Cardiac septum (tissue), 1 donor: ENCODE measurements at places on chromosomes 1 and 21. TPM values are rescaled to one million over a fixed set of nuclear protein-coding genes. Genes with fewer than 3 reads are reported as not detected.

- DNase-seq = no peak
Measured at GRCh38 chr21:42724226-42724920, 71.0 kb downstream of the PDE9A start.

- no peak for DNase-seq
Measured at GRCh38 chr1:180785887-180786286, 126.8 kb upstream of the KIAA1614 start.

GRCh38 chr1:201726700-201727099 is 102.3 kb upstream of the IPO9 start:
- no peak for DNase-seq

GRCh38 chr1:198212675-198213074 is 55.9 kb downstream of the NEK7 start:
- no peak for DNase-seq

- DNase-seq = no peak
Measured at GRCh38 chr1:194174528-194174927, 988.1 kb upstream of the B3GALT2 start.

GRCh38 chr1:150970808-150971582 is 3.6 kb downstream of the CERS2 start:
- DNase-seq = peak; percentile 83

GRCh38 chr21:40505681-40506080 is 341.3 kb downstream of the DSCAM start:
- no peak for DNase-seq

GRCh38 chr1:44250068-44250781 is 37.0 kb downstream of the DMAP1 start:
- peak; percentile 83 for DNase-seq

DNA sequence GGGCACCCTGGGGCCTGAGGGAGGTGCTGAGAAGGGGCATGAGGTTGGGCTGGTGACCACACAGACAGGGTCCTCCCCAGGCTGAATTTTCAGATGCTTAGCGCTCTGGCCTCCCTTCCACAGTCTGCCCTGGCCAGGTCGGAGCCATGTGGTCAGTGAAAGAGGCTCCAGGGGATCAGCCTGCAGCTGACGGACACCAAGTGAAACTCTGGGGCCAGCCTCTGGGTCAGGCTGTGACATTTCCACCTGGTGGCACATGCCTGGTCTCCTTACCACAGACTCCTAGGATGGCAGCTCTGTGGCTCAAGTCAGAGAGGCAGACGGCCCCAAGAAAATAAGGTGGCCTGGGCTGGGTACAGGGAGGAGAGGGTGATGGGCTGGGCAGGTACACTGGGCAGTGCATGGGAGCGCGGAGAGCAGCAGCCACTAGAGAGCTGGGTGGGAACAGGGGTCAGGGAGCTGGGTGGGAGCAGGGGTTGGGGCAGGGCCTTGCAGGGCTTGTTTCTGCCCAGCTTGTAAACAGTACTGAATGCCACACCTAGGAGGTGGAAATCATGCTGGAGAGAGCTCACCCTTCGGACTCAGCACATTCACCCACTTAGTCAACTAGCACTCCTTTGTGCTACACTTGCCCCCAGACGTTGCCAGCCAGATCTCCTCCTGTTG is 20.7 kb upstream of the ADARB1 start:
- DNase-seq = peak; percentile 38

GRCh38 chr1:65764052-65764451 is 28.6 kb upstream of the PDE4B start:
- no peak for DNase-seq

- no peak for DNase-seq
Measured at GRCh38 chr1:202564958-202565495, 145.2 kb downstream of the SYT2 start.

DNA sequence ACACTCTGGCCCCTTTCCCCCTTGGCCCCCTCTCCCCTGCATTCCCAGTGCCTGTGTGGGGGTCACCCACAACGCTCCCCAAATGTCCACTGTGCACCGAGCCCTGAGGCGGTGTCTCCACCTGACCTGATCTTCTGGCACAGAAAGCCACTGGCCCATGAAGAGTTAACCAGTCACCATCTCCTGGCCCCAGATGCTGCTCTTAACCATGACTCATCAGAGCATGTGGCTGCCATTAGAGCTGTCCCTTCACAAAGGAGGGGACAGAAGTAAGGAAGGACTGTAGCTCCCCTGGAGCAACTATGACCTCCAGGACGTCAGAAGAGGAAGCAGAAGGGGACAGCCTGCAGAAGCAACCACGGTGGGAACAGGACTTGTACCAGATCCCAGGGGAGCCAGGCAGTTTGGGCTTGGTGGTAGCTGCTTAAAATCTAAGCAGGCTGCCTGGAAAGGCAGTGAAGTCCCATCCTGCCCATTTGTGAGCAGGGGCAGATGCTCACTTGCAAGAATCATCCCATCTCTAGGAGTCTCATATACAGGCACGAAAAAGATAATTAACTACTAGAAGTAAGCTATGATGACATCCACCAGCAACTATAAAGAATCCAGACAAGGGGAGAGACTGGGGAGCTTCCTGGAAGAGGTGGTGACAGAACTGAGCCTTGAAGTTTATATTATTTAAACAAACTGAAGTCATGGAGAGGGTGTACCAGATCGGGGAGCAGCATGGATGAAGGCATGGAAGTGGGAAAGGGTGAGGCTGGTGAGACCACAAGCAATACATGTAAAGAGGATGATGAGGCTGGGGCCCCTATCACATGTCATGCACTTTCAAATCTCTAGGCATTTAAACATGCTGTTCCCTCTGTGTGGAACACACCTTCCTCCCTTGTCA is 1.1 kb upstream of the TTC39A start:
- DNase-seq = no peak

DNA sequence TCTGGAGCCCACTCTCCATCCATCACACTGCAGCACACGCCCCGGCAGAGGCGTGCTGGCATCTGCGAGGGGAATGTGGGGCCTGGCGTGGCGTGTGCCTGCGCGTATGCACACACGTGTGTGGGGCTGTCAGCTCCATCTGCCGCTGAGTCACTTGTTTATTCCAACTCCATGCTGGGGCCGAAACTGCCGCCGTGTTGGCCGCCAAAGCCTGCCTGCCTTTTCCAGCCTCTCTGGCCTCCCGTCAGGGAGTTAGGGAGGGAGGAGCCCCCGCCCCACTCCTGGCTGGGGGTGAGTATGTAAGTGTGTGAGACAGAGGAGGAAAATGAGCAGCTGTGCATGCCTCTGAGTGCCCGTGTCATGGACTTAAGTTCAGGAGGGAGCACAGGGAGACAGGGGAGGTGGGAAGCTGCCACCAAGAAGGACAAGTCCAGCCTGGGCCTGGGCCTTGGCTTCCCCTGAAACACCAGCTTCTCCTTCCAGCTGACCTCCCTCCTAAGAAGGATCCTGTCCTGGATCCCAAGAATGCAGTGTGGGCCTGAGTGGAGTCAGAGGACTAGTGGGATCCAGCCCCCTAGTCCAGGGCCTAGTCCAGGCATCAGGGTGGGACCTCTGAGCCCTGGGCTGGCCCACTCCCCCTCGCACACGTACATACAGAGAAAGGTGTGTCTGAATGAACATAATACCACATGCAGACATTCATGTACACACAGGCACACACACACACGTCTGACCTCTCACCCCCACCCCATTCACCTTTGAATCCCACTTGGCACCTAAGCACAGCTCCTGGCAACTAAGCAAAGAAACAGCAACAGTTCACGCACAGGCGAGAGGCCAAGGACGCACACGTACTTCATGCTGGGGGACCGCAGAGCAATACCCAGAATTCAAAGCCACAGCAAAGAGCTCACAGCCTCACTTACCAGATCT is 24.7 kb downstream of the MEF2D start:
- peak; percentile 90 for DNase-seq

GRCh38 chr21:35945089-35945671 is 115.1 kb downstream of the SETD4 start:
- DNase-seq = no peak

- DNase-seq = no peak
Measured at GRCh38 chr1:112307930-112308591, 88.0 kb upstream of the CTTNBP2NL start.

DNA sequence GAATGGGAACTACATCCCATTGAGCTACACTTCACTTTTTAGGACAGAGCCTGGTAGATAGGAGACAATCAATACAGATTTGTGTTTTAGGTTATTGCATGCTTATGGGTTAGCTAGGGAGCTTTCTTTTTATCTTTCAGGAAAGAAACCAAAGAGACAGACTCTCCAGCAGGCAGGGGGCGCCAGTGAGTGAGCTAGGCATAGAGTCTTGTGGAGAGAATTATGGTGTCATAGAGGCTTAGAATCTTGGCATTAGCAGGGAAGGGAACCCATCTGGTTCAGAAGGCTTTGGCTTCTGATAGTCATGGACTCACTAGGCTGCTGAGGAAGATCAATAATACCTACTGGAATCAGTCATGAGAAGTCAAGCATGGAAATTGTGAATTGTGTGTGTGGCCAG is at the start of gene SMCP:
Gene SMCP, plus strand, starts transcription at position 281 of the 400 bp plus-strand sequence. CDS start 6,101 bp downstream, outside the sequence.
- no peak for DNase-seq

DNA sequence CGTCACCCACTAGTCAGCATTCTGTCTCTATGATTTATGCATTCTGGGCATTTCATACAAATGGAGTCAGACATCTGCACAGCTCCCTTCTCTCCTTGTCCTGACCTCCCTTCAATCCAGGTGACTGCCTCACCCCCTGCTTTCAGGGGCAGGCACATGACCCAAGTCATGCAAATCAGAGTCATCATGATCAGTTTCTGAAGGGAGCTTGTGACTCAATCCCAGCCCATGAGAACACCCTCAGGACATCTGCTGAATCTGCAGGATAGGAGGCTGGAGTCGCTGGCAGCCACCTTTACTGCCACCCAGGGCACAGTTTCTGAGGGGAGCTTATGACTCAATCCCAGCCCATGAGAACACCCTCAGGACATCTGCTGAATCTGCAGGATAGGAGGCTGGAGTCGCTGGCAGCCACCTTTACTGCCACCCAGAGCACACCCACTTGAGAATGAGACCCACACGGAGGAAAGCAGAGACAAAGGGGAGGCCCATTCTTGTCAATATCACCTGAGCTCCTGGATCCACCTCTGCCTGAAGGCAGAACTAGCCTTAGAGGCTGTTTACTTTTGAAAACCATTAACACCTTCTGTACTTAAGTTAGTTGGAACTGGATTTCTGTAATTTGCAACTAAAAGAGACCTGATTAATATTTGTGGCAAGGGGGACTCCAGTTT is 62.3 kb upstream of the SLC25A33 start:
- DNase-seq = no peak

DNA sequence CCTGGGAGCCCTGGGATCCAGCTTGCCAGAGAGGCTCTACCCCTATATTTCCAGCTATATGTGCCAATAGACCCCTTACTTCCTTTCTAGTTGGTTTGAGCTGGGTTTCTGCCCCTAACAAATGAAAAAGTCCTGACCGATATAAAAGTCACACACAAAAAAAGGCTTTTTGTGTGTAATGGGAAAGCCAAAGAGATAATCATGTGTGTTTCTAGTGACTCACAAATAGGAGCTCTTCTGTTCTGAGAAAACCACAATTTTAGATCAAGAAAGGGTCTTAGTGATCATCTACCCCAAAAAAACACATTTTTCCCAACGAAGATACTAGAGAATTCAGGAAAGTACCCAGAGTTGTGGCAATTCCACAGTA is 23.0 kb upstream of the PLEKHA6 start:
- DNase-seq = no peak

DNA sequence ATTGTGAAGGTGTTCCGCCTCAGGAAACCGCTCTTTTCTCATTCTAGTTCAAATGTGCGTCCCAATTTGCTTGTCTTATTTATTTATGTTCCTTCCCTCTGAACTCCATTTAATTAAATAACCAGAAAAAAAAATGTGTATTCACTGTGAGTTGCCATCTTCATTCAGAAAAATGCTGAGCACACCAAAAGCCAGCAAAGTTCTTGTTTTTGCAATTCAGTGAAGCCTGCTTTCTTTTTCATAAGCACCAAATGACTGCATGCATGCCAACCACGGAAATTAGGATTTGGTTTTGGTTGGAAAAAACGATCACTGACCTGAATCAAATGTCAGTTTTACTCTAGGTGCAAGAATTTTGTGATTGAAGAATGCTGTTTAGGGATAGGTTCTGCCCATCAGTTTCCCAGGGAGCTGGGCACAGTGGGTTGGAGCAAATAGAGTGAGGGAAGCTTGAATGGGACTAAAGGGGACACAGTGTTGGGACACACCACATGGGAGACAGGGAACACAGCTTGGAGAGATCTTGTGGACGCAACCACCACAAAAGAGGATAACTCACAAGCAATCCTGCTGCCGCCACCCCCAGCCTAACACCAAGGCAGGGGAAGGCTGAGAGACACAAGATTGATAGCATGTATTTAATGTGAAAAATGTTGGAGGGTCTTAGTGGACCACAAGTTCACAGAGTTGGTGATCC is 183.4 kb upstream of the GALNT2 start:
- DNase-seq = no peak

DNA sequence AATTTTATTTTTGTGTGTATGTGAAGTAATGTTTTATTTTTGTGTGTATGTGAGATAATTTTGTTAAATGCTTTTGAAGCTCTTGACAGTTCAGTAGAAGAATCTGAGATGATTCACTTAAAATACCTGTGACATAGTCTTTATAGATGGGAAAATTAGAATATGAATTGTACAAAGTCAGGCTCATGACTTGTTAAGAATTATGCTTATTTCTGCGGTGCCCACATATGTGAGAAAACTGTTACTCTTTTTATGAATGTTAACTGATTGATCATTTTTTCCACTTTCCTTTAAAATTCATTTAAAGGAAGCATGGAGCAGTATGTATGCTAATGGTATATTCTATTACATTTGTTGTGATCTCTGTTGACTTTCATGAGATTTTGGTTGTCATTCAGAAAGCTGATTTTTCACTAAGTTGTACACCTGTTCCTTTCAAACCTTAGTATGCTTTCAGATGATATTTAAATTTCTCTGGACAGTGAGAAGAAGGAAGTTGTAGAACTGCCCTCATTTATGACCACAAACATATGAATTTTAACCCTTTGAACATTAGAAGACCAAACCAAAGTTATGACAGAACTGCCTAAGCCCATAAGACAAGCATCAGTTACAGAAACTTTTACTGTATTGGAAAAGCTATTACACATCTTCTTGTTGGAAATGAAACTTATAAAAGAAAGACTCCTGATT is 110.1 kb downstream of the POU2F1 start:
- DNase-seq = no peak

DNA sequence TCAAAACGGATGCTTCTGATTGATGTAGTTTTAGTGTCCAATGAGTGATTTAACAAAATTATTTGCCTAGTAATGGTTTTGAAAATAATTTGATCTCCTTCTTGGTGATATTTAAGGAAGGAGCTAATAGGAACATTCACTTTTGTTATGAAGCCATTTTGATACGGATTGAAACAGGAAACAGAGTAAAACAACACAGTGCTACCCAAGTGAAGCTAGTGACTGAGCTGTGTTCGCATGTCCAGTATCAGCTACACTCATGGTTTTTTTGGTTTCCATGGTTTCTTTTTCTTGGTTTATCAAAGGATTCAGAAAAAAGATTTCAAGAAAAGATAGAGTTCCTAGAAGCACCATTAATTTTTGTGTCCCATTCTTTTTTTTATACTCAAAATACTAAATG is 40.1 kb upstream of the PLEKHO1 start:
- no peak for DNase-seq

- DNase-seq = no peak
Measured at GRCh38 chr1:30412241-30413110, 310.9 kb downstream of the MATN1 start.

The KCNA2 gene
- total RNA-seq = 0.51 TPM

The APCS gene
- not detected for total RNA-seq

The SPRR2F gene
- not detected for total RNA-seq

The AKR7A3 gene
- total RNA-seq = 0.32 TPM

The LCE1C gene
- total RNA-seq = not detected

The ABCG1 gene
- total RNA-seq = 6.3 TPM

The WLS gene
- total RNA-seq = 78.0 TPM

The FCER1G gene
- 11.4 TPM for total RNA-seq

The B3GALT2 gene
- total RNA-seq = 30.3 TPM

The ATP13A2 gene
- 13.3 TPM for total RNA-seq

The LINGO4 gene
- total RNA-seq = 0.43 TPM
